ENCODE measurements at places on chromosomes 2 and 18.

DNA sequence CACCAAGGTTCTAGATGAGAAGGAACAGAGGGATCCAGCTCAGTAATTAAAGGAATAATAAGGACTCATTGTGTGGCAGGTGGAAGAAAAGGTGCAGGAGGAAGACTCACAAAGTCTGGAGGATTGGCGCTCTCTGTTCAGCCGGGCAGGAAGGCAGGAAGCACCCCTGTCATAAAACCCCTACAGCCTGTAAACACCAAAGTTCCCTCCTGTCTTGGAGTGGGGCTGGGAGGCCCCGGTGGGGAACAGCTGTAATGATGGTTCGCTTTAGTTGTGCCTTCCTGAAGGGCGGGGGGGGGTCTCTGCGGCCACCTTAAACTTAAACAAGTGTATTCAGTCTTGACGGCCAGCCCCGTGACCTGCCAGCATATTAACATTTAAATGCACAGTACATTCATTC, 84.3 kb downstream of the GBX2 start:
- no peak for DNase-seq

DNA sequence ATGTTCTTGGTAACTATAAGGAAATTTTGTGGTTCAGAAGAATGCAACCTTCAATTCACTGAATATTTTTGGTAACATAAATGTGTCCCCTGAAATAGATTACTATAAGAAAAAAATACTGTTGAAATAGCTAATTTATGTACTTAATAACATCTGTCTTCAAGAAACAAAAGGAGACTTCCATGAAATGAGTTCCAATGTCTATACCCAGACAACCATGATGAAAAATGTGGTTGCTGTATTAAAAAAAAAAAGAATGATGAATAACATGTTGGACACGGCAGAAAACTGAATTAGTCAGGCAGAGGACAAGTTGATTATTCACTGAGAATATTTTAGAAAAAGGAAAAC, 98.5 kb downstream of the TACR1 start:
- DNase-seq, result no peak

DNA sequence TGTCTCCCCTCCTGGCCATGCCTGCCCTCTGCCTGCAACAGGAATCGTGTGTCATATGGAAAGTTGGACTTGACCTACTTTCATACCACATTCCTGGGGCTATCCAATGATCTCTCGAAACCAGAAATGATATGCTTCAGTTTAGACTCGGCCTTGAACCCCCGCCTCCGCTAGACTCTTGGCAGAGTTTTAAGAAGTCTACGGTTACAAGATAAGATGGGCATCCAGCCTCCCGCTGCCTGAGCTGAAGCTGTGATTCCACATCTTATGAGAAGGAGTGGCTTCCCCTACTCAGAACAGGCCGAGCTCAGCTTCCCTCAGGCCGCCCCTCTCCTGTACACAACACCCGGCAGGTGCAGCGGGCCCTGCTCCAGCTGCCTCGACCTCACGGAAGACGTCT, 73.9 kb downstream of the MTCL1 start:
- no peak for DNase-seq

DNA sequence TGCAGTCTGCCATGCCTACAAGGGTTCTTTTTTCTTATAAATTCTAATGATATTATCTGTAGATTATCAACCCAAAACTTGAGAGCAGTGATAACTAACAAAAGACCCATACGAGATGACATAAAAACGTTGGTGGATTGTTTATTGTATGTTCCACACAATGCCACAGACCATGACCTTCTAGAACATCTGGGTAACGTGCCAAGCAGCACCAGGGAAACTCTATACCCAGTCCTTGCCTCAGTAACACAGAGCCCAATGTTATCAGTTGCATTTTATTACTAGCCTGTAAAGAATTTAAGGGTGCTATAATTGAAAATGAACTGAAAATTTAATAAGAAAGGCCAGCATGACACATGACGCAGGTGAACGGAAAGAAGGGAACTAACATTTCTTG, 99.1 kb upstream of the UGP2 start:
- no peak for DNase-seq

GRCh38 chr18:3441290-3441689, 8.7 kb upstream of the TGIF1 start:
- no peak for DNase-seq

- peak; percentile 86 for DNase-seq
Measured at GRCh38 chr2:9771481-9772017, 71.7 kb upstream of the TAF1B start.

DNA sequence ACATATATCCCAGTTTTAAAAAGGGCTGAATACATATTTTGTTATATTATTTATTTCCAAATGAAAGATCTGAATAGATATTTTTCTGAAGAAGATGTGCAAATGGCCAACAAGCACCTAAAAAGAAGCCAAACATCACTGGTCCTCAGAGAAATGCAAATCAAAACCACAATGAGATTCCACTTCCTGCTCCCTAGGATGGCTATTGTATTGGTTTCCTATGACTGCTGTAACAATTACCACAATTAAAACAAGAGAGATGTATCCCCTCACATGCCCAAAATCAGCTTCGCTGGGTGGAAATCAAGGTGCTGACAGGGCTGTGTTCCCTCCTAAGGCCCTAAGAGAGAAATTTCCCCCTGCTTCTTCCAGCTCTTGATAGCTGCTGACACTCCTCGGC, 23.2 kb downstream of the ABCB11 start:
- DNase-seq, result no peak

- DNase-seq, result no peak
Measured at GRCh38 chr2:55056024-55056521, 5.8 kb upstream of the RTN4 start.

DNA sequence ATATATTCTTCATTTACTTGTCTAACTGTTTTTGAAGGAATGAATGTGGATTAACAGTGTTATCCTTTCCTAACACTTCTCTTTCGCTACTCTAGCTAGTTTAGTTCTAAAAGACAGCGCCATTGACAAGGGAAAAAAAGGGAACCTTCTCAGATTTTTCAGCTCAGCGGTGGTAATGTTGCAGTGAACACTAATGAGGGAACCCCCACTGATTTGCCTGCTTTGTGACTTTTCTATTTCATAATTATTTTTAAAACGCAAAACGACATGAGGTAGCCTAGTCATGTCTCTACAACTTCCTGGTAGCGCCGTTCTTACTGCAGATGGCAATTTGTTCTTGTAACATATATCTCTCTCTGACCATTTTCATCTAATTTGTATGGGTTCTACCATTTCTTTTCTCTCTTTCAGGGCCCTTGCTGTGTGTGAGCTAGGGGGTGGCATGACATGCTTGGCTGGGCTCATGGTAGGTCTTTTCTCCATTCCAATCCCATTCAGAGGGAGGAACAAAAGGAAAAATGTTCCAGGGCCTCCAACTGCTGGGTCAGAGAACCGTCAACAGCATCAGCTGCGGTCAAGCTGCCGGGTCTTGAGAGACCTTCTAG, 235.5 kb upstream of the SIX3 start:
- no peak for DNase-seq

- no peak for DNase-seq
Measured at GRCh38 chr2:52959801-52960200, 807.8 kb upstream of the CHAC2 start.

DNA sequence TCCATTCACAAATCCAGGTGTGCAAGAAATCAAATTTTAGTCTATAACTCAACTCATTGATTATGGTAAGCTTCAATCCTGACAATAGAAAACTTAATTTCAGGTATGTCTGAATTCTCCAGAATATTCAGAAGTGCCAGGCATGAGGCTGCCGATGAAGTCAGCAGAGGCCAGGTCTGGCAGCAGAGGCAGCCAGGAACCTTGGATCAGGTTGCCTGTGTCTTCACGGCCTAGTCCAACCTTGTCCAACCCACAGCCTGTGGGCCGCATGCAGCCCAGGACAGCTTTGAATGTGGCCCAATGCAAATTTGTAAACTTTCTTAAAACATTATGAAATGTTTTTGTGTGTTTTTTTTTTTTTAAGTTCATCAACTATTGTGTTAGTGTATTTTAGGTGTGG, 46.9 kb upstream of the ASPRV1 start:
- DNase-seq, result no peak

GRCh38 chr2:13950761-13951160, 681.8 kb upstream of the LRATD1 start:
- no peak for DNase-seq

DNA sequence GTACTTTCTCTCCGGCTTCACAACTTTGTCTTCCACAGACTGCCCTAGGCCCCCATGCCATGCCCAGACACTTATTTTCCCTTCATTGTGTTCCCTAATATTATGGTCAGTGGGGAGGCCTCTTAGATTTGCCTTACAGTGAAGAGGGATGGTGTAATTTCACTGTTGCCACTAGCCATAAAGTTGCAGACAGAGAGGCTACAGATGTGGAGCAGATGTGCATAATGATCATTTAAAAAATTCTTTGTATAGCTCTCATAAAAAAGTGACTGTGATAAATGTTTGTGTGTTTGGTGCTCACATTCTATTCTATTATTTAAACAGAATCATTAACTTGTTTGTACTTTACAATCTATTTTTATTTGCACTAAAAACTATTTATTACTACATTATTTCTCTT, 67.5 kb upstream of the FN1 start:
- no peak for DNase-seq

GRCh38 chr2:55087936-55088335, 37.7 kb upstream of the RTN4 start:
- DNase-seq, result no peak

Data from AG08396 (cell line).